ENCODE measurements at places on chromosomes 7 and 10.
A peak's percentile ranks its signal among the peaks of the same experiment; 100 is the strongest.

DNA sequence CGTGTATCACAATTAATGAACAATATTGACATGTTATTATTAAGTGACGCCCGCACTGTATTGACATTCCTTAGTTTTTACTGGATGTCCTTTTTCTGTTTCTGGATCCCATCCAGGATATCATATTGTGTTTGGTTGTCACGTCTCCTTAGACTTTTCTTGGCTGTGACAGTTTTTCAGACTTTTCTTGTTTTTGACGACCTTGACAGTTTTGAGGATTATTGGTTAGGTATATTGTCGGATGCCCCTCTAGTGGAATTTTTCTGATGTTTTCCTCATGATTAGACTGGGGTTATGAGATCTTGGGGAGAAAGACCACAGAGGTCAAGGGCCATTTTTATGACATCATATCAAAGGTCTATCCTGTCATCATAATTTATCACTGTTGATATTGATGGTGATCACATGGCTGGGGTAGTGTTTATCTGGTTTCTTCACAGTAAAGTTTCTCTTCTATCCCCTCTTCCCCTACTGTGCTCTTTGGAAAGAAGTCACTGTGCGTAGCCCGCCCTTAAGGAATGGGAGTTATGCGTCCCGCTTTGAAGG is 11.1 kb downstream of the TAF3 start:
- DNase-seq: no peak

GRCh38 chr10:71531485-71532446 is 135.0 kb downstream of the CDH23 start:
- peak; percentile 30 for DNase-seq

GRCh38 chr10:112092519-112092918 is 91.0 kb downstream of the GPAM start:
- DNase-seq: no peak

DNA sequence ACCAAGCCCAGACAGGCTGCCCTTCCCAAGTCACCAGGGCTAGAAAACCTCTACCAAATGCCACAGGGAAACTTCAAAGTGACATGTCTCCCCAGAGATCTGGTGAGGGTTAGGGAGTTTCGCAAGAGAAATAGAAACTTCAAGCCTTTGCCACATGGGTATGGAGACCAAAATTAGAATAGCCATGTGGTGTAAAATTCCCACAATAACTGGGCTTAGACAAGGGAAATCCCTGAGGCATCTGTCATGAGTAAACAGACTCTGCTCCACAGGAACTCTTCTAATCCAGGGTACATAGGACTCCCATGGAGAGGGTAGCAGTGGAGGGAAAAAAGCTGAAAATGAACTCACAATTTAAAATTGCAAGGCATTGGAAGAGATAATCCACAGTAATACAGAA is 14.3 kb downstream of the ADAM12 start:
- DNase-seq: no peak

- DNase-seq: no peak
Observed at GRCh38 chr10:96285331-96285752, 14.0 kb upstream of the BLNK start.

GRCh38 chr10:126595160-126595559 is 75.3 kb downstream of the C10orf90 start:
- no peak for DNase-seq

- no peak for DNase-seq
Observed at GRCh38 chr7:128178611-128179010, 62.5 kb upstream of the LEP start.

- DNase-seq: no peak
Observed at GRCh38 chr10:95266674-95267095, 24.1 kb downstream of the PDLIM1 start.

DNA sequence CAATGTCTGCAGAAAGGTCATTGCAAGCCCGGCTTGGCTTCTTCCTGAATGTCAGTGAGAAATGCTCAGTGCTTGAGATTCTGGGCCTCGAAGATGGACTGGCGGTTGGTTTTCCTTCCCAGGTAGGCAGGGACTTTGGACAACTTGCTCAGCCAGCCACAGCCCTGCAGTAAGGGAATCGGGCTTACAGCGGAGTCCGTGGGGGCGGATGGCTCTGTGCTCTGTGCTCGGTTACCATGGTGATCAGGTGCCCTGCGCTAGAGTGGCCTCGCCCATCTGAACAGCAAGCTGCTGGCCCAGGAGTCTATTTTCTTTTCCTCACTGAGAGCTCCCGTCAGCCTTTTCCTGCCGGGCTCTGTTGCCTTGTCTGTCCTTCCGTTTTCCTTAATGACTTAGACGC is 77.8 kb upstream of the SH2B2 start:
- no peak for DNase-seq

DNA sequence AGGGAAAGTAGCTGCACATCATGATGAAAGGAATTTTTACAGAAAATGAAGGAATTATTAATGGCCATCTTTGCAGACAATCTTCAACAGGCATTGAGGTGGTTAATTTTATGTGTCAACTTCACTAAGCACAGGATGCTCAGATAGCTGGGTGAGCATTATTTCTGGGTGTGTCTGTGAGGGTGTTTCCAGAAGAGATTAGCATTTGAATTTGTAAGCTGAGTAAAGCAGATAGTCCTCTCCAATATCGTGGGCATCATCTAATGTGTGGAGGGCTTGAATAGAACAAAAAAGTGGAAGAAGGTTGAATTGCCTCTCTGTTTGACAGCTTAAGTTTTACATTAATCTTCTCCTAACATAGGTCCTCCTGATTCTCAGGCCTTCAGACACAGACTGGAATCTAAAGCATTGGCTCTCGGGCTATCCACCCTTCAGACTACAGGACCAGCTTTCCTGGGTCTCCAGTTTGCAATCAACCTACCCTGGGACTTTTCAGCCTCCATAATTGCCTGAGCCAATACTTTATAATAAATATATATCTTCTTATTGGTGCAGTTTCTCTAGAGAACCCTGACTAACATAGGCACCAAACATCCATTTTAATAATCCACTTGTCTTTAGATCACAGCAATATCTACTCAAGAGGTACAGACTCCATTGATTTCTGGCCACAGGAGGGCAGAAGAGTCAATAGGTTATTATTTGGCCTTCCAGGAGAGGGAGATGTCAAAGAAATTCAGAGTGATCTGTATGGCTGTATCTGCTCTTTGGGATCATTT is 10.5 kb upstream of the CRPPA start:
- no peak for DNase-seq

DNA sequence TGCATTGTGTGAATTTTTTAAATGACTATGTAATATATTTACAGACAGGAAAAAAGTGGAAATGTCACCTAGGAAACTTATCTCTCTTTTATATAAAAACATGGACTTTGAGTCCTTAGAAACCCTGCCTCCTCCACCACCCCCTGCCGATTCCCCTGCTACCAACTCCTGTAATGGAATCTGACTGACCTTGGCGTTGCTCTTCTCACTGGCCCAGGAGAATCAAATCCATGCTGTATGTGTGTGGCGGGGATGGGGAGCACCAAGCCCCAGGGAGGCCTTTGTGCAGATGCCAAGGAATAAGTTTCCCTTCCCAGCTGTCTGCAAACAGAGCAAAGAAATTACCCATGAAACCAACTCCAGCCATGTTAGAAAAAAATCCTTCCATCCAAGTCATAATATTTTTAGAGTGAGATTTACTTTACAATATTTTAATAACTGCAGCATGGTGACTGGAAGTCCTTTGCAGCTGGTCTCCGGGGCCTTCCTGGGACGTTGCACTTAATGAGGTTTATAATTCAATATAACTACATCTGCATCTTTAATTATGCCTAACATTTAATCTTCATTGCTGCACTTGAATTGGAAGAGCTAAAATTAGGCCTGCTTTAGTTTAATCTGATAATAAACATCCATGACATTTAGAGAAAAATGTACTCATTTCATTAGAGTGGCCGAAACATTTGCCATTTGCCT is 111.4 kb upstream of the CACUL1 start:
- no peak for DNase-seq

GRCh38 chr7:4123346-4123745 is 558.7 kb upstream of the FOXK1 start:
- DNase-seq: no peak

DNA sequence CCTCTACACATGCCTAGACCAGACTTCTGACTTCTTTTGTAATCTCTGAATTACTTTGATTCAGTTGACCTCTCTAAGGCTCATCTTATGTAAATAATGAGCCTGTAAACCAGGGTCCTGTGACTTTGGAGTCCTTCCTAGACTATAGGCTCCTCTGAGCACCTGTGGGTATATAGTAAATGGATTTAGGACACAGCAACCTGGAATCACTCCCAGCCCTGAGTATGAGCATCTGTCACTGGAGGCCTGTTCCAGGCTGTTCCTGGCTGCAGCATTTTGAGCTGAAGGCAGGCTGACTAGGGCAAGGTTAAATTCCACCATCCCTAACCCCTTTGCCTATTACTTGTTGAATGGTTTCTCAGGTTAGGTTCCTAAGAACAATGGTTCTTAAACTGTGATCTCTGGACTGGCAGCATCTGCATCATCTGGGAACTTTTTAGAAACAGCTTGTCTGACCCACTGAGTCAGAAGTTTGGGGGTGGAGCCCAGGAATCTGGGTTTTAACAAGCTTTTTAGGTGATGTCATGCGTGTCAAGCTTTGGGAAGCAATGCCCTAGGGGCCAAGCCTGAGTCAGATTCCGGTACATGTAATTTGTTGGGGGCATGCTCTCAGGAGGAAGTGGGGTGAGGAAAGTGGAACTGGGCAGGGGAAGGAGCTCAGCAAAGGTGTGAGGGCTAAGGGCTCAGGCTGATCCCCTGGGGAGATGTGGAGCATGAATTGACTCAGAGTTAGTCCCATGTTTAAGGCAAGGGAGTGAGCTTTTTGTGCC is 28.2 kb downstream of the MINDY4 start:
- DNase-seq: no peak

DNA sequence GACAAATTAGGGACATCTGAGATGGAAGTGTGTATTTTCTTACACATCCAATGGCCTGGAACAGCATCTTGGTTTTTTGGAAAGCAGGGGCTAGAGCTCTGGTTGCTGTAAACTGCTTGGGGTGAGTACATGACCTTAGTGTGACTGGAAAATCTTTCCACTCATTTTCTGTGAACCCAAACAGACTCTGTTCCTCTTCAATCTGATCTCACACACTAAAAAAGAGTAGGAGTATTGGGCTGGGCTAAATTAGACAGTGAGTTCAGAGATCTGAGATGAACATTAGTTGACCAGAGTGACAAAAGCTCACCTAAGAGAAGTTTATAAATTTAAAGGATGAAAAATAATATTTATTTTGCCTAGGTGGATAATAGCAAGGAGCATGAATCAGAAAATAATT is 59.2 kb downstream of the OR13A1 start:
- DNase-seq: no peak

GRCh38 chr7:144784943-144785342 is 50.9 kb downstream of the TPK1 start:
- no peak for DNase-seq

- DNase-seq: no peak
Observed at GRCh38 chr10:60414877-60415585, 25.4 kb upstream of the ANK3 start.

DNA sequence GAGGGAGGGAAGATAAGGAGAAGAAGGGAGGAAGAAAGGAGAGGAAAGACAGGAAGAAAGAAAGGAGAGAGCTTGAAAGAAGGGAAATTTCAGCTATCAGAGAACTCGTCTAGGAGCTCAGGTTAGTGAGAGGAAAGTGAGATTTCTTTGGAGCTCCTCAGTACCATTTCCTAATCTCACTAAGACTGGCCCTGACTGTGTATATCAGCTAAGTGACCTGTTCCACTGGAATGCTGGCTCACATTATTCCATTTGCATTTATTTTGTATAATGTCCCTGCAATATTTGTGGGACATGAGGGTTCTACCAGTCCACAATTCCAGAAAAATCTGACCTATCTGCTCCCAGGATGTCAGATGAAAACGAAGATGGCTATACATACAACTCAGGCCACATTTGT is 114.7 kb upstream of the CELF2 start:
- no peak for DNase-seq

GRCh38 chr10:28777911-28778310 is 100.6 kb downstream of the BAMBI start:
- DNase-seq: no peak

DNA sequence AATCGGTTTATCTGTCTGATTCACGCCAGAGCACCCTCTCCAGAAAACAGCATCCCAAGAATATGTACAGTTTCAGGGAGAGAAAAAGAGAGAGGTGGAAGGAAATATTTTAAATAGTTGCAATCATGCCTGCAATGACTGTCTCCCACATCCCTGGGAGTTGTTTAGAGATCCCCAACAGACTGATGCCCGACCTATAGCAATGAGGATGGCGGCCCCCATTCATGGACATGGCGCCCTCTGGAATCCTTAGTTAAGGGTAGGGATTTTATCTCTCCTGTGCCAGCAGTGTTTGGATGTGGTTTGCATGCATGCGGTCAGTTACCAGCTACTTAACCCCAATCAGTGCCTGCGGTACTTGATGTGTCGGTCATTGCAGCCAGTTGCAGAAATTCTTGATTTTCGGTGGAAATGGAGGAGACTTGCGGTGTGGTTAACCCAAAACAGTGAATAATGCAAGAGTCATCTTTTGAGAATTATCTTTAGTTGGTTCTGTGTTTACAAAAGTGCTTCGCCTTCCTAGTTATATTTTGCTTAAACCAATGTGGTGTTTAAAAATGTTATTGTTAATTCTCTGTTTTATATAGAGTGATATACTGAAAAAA is 186.0 kb upstream of the TCF7L2 start:
- no peak for DNase-seq

DNA sequence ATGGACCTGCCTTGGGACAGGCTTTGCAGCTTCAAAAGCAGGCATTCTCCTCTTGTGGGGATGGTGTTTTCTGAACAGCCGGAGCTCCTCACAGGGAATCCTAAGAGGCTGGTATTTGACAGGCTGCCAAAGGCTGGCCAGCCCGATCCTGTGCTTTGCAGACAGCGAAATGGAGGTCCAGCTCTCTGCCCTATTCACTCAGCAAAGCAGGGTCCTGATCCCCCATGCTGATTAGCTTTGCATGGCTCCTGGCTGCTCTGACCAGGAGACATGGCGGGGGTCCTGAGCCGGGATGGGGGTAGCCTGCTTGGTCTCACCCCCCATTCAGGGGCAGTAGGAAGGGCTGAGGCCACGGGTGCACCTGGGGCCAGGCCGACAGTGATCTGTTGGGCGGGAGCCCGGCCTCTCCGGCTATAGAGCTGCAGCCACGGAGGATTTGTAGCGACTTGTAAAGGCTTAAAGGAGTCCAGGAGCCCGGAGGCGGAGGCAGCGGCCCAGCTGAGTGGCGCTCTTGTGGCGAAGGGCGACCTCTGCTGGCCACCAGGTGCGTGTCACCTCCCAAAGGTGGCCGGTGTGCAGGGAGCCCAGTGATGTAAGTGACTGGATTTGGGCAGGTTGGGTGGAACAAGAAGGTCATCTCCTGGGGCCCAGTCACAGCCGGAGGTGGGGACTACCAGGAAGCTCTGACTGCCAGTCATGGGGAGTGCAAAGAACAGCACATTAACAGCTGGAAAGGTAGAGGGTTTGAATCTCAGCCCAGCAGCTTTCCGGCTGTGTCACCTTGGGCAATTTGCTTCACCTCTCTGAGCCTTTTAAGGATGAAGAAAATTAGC is 126.5 kb downstream of the ZMIZ1 start:
- peak; percentile 76 for DNase-seq

GRCh38 chr7:8126601-8127167 is 135.3 kb downstream of the ICA1 start:
- DNase-seq: no peak

DNA sequence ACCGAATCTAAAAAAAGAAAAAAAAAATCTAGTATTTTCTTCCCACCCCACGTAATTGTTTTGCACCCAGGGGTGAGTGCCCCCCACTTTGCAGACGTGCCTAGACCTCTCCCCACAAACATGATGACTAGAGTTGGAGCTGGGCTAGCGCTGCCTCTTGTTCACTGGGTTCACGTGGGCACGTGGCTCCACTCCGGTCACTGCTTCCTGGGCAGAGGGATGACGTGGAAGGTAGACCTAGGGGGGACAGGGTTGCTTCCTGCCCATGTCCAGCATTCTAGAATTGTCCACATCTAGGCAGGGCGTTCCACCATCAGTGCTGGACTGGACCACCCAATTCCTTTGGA is 861 bp upstream of the LIMK1 start:
- DNase-seq: no peak
